Sigmoid colon (tissue), 7 donors: ENCODE measurements at places on chromosomes 12 and 14. TPM values are rescaled to one million over a fixed set of nuclear protein-coding genes. Genes with fewer than 3 reads are reported as not detected.

The GOLGA3 gene
- 78.4 TPM for total RNA-seq

The HEBP1 gene
- 44.1 TPM for total RNA-seq

The RGS6 gene
- 8.0 TPM for total RNA-seq

- H3K4me1 ChIP-seq: no peaks in the 10 kb centered on the region
- no peak for DNase-seq
- no peak overlapping the region for H3K27ac ChIP-seq
- H3K36me3 ChIP-seq: no peaks in the 10 kb centered on the region
Measured at GRCh38 chr12:50338920-50339645, 55.8 kb upstream of the LIMA1 start.

- H3K4me3 ChIP-seq: no peak overlapping the region
- no peaks in the 10 kb centered on the region for H3K27me3 ChIP-seq
- no peak for DNase-seq
- H3K36me3 ChIP-seq: no peaks in the 10 kb centered on the region
- no peaks in the 10 kb centered on the region for H3K4me1 ChIP-seq
Measured at GRCh38 chr12:25469368-25469767, 83.7 kb downstream of the LMNTD1 start.

The STAB2 gene
- 0.41 TPM for total RNA-seq

- H3K27ac ChIP-seq: no peak overlapping the region
- H3K4me1 ChIP-seq: peaks cover 7% of the 10 kb centered on the region
- H3K36me3 ChIP-seq: peaks cover 25% of the 10 kb centered on the region
- H3K27me3 ChIP-seq: no peaks in the 10 kb centered on the region
- H3K4me3 ChIP-seq: no peak overlapping the region
- no peak for DNase-seq
Measured at GRCh38 chr12:121217063-121217462, 7.1 kb downstream of the P2RX4 start.

DNA sequence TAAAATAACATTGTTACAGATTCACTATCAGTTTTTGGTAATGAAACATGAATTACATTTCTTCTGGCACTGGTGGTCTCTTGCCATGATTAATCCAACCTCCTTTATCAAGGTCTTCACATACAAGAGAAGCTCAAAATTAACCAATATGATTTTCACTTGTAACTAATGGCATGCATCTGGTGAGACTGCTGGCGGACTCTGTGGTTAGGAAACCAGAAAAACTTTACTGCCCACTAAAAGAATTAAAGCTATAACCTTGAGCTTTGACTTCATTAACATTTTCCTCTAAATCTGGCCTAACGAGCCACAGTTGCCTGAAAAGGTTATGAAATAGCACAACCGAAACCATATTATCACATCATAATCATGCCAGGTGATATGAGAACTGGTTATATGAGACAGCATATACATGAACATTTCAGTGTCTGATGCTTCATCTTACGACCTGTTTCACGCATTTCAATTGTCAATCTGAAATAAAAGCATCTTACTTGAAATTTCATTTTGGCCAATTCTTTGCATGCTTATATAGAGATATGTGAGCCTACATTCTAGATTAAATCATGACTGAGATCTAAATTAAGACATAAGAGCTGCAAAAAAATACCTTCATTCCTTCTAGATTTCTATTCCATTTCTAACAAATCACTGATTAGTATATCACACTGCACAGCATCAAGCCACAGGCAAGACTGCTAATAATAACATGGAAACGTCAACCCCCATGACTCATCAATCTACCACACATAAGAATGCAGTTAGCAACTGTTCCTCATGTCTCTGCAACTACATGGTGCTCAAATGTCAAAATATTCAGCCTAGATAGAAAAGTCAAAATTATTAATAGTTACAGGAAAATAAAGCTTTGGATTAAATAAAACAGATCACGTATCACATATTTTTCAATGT lies 89.3 kb downstream of the OSBPL8 start:
- H3K36me3 ChIP-seq: no peaks in the 10 kb centered on the region
- H3K4me3 ChIP-seq: no peak overlapping the region
- no peak overlapping the region for H3K27ac ChIP-seq
- no peak for DNase-seq
- H3K27me3 ChIP-seq: no peaks in the 10 kb centered on the region

GRCh38 chr12:38886064-38886463 lies 19.3 kb downstream of the CPNE8 start:
- DNase-seq: no peak
- H3K4me1 ChIP-seq: peaks cover 16% of the 10 kb centered on the region
- H3K36me3 ChIP-seq: no peaks in the 10 kb centered on the region

GRCh38 chr14:53278602-53279506 lies 125.7 kb upstream of the DDHD1 start:
- H3K36me3 ChIP-seq: no peaks in the 10 kb centered on the region
- DNase-seq: no peak
- H3K27ac ChIP-seq: no peak overlapping the region
- no peaks in the 10 kb centered on the region for H3K4me1 ChIP-seq

The DAO gene
- not detected for total RNA-seq

The FAM181A gene
- total RNA-seq: not detected

The GPR65 gene
- 1.4 TPM for total RNA-seq

The PDZRN4 gene
- total RNA-seq: 87.2 TPM

DNA sequence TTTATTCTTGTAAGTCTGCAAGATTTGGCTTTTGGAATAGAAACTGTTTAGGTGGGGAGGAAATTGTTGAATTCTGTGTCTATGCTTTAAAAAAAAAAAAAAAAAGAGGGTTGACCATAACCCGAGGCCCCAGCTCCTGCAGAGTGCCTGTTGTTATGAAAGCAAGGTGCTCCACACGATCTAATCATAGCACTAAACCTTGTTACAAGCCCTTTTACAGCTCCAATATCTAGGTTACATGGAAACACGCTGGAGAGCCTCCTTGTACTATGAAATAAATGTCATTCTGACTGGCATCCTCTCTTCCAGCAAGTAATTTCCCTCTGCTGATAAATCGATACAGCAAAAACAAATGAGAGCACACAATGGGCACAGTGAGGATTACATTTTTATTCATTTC lies 303.1 kb upstream of the SOX5 start:
- no peak overlapping the region for H3K27ac ChIP-seq
- DNase-seq: no peak
- no peaks in the 10 kb centered on the region for H3K27me3 ChIP-seq
- no peaks in the 10 kb centered on the region for H3K36me3 ChIP-seq
- H3K4me3 ChIP-seq: no peak overlapping the region

DNA sequence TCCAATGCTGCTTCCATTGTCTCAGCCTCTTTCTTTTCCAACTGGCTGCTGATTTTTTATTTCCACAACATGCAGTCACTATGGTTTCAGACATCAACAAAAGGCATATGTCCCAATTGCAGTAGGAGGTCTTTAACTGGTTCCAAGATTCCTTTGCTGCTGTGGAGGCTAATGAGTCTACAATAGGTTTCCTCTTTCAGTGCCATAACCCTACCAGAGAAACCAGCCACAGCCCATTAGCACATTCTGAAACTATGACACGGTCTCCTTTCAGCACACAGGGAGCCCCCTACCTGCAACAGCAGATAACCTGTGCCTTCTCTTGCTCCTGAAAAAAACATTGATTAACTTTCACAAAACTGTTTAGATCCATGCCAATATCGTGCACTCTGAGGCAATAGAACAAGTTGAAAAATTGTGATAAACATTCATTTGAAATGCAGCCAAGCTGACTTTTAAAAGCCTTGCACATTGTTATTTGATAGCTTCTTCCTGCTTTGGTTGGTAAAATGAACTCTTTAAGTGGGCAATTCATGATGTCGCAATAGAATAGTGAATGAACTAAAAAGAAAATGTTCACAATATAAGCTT lies 32.4 kb downstream of the PLEKHG7 start:
- no peak overlapping the region for H3K27ac ChIP-seq
- H3K36me3 ChIP-seq: no peaks in the 10 kb centered on the region
- peaks cover 4% of the 10 kb centered on the region for H3K4me1 ChIP-seq
- DNase-seq: no peak
- no peaks in the 10 kb centered on the region for H3K27me3 ChIP-seq
- H3K4me3 ChIP-seq: no peak overlapping the region

The IL23A gene
- total RNA-seq: not detected

- H3K27ac ChIP-seq: no peak overlapping the region
- H3K4me3 ChIP-seq: no peak overlapping the region
- H3K36me3 ChIP-seq: no peaks in the 10 kb centered on the region
- H3K27me3 ChIP-seq: no peaks in the 10 kb centered on the region
Measured at GRCh38 chr12:94609917-94610443, 40.4 kb downstream of the TMCC3 start.

DNA sequence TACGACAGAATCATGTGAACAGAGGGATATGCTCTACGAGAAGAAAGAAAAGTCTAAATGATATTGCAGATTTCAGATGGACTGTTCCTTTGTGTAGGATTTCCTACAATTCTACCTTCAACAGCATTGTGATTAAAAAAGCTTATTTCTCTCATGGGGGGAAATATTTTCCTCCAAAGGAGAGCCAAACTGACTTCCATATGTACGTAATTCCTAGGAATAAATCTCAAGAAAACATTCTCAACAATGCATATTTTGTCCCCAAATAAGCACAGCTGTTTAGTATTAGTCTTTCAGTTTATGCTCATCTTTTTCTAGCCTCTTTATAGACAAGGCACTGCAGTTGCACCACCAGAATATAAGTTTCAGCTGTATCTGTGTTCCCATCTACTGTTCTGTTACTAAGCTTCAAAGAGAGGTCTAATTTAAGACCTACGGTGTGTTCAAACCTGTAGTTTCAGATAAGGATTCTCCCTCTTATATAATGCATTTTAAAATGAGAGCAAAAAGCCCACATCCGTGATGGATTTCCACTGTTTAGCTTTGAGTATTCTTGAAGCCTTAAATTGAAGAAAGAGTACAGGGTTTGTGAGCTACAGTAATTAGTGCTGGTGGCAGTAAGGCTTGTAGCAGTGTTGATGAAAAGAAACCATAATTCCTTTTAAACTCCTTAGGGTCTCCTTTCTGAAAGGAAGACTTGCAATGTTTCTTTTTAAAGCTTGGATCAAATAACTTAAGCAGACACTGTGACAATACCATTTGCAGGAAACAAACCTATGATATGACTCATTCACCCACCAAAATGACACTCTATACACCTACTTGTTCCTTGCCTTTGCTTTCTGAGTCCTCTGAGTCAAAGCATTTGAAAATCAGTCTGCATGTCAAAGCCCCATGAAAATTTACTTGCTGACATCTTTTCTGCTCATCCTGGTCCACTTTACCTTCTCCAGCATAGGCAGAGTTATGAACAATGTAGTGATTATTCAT lies 754.1 kb downstream of the NOVA1 start:
- no peak overlapping the region for H3K27ac ChIP-seq
- H3K36me3 ChIP-seq: no peaks in the 10 kb centered on the region
- no peaks in the 10 kb centered on the region for H3K4me1 ChIP-seq

The EDDM3A gene
- not detected for total RNA-seq

DNA sequence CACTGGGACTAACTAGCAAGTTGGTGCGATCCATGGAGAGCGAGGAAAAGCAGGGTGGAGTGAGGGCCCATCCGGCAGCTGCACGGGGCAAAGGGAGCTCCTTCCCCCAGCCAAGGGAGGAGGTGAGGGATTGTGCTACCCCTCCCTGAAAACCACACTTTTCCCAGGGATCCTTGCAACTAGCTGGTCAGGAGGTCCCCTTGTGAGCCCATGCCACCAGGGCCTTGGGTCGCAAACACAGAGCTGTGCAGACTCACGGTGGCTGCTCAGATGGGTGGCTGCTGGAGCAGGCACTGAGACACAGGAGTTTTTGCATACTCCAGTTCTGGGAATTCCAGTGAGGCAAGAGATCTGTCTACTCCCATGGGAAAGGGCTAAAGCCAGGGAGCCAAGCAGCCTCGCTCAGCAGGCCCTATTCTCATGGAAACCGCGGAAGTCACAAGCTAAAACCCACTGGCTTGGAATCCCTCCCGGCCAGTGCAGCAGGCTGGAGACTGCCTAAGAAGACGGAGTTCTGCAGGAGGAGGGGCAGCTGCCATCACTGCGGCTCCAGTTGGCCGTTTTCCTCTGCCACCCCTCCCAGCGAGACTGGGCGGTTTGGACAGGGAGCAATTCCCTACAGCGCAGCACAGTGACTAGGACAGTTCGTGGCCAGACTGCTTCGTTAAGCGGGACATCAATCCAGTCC lies 10.9 kb upstream of the ZNF705A start:
- H3K4me1 ChIP-seq: no peaks in the 10 kb centered on the region
- no peaks in the 10 kb centered on the region for H3K36me3 ChIP-seq
- peak overlapping the region; percentile 29 for H3K4me3 ChIP-seq
- H3K27me3 ChIP-seq: no peaks in the 10 kb centered on the region

The CAPZA3 gene
- total RNA-seq: not detected

DNA sequence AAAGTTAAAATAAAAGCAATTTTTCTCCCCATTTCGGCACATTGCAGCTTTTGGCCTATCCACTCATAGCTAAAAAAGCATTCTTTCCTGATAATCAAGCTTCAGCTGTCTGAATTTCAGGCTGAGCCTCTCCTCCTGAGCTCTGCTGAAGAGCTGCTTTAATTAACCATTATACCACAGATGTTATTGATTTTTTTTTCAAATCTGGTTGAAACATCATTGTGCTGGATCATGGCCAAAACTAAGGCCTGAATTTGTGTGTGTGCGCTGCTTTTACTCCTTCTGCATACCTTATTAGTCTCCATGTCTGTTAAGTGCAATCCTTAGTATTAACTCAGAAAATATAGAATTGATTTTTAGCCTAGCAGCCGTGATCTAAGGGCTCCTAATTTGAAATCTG lies 52.3 kb downstream of the MBIP start:
- peaks cover 5% of the 10 kb centered on the region for H3K27me3 ChIP-seq
- no peaks in the 10 kb centered on the region for H3K4me1 ChIP-seq
- no peak for DNase-seq
- H3K36me3 ChIP-seq: no peaks in the 10 kb centered on the region

- no peaks in the 10 kb centered on the region for H3K4me1 ChIP-seq
- no peak overlapping the region for H3K4me3 ChIP-seq
- no peak for DNase-seq
- no peaks in the 10 kb centered on the region for H3K27me3 ChIP-seq
Measured at GRCh38 chr14:77347751-77348150, 26.9 kb downstream of the GSTZ1 start.

The MBD6 gene
- total RNA-seq: 15.9 TPM

DNA sequence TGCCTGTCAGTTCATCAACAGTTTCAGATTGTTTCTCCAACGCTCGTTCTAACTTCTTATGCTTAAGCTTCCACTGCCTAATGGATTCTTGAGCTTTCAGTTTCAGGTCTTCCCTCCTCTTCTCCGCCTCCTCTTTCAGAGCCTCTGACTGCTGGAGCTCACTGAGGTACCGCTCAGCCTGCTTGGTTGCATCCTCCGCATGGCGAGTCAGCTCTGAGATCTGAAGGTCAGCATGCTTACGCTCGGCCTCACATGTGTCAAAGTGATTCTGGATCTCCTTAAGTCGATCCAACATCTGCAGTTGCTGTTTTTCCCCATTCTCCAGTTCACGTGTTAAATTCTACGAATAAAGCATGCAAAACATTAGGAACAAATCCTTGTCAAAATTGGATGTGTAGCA lies 148.8 kb downstream of the CEP128 start:
- H3K4me3 ChIP-seq: no peak overlapping the region
- no peak overlapping the region for H3K27ac ChIP-seq
- DNase-seq: no peak

GRCh38 chr12:47214771-47215170 lies 135.0 kb upstream of the AMIGO2 start:
- no peak overlapping the region for H3K4me3 ChIP-seq
- no peaks in the 10 kb centered on the region for H3K4me1 ChIP-seq
- no peaks in the 10 kb centered on the region for H3K36me3 ChIP-seq
- no peak for DNase-seq

GRCh38 chr14:95337041-95337595 lies 17.4 kb upstream of the CLMN start:
- DNase-seq: no peak
- no peaks in the 10 kb centered on the region for H3K4me1 ChIP-seq
- H3K27me3 ChIP-seq: no peaks in the 10 kb centered on the region
- no peaks in the 10 kb centered on the region for H3K36me3 ChIP-seq
- H3K27ac ChIP-seq: no peak overlapping the region
